ENCODE measurements at places on chromosomes 11 and 22.

DNA sequence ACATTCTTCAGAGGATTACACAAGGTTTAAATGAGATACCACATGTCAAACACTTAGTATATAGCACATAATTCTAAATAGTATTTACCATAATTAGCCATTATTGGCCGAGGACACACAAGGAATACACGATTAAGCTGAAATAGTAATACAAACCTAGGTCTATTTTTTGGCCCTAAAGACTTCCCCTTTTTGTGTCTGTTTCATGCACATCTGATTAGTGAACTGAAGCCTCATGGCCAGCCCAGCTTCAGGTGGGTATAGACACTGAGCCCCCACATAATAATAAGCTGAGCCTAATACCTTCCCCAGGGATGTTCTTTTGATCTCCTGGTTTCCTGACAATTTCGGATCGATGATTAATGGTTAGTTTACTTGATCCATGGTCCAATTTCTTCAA, 2.1 kb downstream of the GLYATL1B start:
- no peak for DNase-seq

- DNase-seq = no peak
These were observed 1.4 kb downstream of the CCDC88B start for GRCh38 chr11:64341429-64341828.

DNA sequence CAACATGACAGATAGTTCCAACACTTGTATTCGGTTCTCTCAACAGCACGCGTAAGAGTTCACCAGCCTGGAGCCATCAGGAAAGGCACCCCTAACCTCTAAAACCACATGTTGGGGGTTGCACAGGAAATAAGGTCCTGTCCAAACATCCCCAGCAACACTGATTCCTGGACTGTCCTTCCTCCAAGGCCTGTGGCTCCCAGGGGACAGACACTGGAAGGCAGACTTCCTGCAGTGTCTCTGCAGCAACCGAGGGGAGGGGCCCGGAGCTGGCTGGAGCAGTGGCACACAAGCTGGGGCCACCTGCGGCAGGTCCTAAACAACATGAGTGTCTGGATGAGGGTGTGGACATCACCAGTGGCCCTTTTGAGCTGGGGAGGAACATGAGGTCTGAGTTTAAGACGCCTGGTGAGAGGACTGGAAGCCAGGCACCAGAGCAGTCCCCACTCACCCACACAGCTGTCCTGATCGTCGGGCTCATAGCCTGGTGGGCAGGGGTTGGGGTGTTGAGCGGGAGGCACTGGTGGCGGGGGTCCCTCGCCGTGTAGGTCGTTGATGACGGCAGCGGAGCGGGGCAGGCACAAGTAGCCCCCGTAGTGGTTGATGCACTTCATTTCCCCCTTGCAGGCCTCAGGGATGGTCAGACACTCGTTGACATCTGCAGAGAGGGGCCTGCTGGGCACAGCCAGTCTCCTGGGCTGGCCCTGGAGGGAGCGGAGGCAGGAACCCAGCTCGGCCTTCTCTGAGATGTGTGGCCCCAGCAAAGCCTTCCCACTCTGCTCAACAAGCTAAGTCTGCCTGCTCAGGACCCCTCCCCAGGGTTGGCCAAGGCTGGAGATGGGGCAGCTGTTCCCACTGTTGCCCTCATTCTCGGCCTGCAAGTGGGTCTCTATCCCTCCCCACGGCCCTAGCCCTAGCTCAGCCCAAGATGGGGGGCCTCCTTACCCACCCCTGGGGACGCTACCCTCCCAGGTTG, 1.6 kb downstream of the EFEMP2 start:
- DNase-seq = no peak

GRCh38 chr11:76225122-76225611, 18.9 kb upstream of the WNT11 start:
- DNase-seq = no peak

GRCh38 chr11:69508974-69509373, 27.5 kb downstream of the LINC01488 start:
- DNase-seq = no peak

DNA sequence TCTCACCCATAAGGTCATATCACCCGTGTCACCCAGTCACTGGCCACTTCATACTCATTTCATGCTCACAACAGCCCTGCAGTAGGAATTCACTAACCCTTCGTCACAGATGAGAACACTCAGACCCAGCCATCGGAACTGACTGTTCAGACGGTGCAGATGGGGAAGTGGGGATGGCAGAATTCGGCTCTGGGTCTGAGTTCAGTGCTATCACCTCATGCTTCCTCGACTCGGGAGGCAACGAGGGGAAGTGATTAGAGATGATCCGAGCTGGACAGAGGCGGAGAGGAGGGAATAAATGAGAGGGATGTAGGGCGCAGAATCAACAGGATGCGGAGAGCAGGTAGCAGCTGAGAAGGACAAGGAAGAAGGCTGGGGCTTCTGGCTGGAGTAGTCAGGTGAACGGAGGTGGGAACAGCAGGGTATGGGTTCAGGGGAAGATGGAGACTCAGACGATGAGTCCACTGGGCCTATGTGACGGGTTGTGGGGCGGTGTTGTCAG, 4.7 kb downstream of the B3GNT6 start:
- no peak for DNase-seq

DNA sequence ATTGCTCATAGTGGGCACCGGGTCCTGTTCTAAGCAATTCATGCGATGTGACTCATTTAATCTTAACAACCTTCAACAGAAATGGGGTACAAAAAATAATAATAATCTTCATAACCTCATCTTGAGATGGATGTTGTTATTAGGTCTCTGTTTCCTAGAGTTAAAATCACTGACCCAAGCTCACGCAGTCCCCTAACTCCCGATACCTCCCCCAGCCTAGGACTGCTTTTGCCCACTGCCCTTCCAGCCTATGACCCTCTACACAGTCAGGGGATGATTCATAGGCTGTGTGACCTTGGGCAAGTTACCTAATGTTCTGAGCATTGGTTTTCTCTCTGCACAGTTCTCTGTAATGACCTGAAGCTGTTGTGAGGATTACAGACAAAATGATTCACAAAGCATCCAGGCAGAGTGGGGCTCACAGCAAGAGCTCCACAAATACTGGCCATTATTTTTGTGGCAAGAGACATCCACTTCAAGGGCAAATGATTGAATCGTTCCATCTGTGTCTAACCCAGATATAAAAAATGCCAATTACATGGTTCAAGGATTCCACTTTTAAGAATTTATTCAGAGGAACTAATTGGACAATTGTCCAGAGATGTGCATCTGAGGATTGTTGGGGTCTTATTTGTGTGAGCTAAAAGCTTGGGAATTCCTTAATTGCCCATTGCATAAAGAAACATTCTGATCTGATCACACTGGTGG, 20.0 kb downstream of the MTFP1 start:
- no peak for DNase-seq

- no peak for DNase-seq
These were observed 104.3 kb upstream of the C11orf87 start for GRCh38 chr11:109317726-109318125.
